CD4-positive, alpha-beta T cell treated with Interleukin-6 at 100 ng/mL for 8 hours (primary cell): ENCODE measurements at places on chromosomes 2 and 18.

DNA sequence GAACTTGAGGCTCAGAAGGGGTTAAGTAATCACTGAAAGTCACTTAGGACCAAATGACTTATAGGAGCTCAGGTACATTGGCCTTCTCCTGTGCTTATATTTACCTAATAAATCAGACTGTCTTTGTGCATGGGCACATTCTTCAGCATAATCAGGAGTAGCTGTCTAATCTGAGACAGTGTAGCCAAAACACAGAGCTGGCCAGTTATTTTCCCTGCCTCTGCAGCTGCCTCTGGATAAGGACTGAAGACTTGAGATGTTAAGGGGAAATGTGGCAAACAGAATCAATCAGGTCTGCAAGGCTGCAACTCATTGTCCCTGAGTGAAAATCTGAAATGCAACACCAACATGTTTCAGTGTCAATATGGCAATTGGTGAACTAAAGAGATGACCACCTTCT lies 1.5 kb downstream of the FSHR start:
- no peak for DNase-seq

DNA sequence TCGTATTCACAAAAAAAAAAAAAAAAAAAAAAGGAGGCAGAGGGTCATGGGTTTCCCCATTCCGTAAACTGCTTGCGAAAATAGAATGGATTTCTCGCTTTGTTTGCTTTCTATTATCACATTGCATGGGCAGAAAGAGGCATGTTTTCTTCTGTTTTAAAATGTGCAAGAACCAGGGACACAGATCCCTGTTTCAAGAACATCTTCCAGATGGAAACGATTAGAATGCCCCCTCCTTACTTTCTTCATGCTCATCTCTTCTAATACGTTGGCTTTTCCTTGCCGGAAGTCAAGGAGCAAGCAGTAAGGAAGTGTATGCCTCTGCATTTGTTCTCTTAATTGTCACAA lies 51.0 kb upstream of the ZNF516 start:
- no peak for DNase-seq

DNA sequence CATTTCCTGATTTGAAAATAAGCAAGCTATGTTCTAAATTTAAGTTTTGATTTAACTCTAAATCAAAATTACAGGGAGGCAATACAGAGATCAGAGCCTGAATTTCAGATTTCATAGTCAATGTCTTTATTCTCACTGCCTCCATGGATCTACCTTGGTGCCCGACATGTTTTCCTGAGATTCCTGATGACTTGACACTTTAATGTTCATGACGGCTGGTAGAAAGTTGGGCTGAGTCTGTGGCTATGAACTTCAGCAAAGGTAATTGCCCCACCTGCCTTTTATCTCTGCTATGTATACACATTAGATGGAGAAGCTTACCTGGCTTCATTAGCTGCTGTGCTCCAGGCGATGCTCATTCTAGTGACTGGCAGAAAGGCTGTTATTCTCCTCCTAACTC lies 1390.5 kb upstream of the CELF4 start:
- DNase-seq: no peak

DNA sequence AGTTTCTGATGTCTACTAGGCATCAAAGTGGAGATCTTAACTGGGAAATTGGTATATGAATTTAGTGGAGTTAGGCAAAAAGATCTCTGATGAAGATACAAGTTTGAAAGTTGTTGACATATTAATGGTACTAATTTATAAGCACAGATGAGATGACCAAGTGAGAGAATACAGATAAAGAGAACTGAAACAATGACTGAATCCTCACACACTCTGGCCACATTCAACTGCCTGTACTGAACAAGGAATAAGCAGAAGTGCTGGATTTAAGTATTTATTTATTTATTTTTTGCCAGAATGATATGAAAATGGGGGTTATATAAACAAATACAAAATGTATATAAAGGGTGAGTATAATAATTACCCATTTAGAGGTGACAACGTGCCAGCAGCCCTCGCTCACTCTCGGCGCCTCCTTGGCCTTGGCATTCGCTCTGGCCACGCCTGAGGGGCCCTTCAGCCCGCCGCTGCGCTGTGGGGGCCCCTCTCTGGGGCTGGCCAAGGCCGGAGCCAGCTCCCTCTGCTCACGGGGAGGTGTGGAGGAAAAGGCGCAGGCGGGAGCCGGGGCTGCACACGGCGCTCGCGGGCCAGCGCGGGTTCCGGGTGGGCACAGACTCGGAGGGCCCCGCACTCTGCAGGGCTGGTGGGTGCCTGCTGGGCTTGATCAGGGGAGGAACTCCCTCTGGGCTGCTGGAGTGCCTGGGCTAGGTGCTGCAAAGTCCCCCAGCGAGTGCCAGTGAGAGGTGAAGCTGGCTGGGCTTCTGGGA lies 1363.9 kb upstream of the CRIM1 start:
- DNase-seq: no peak

DNA sequence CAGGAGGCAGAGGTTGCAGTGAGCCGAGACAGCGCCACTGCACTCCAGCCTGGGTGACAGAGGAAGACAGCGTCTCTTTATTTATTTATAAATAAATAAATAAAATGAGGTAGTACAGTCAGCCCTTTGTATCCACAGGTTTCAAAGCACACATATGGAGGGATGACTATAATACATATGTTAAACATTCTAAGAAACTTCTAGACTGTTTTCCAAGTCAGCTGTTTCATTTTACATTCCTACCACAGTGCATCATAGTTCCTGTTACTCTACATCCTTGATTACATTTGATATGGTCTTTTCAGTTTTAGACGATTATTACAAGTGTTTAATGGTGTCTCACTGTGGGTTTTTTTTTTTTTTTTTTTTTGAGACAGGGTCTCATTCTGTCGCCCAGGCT lies 157.6 kb downstream of the ATAD2B start:
- DNase-seq: no peak

- DNase-seq: peak; percentile 11
Observed at GRCh38 chr2:106065268-106065982, 128.7 kb downstream of the UXS1 start.

- DNase-seq: no peak
Observed at GRCh38 chr2:110977403-110977802, 143.3 kb upstream of the BCL2L11 start.

GRCh38 chr2:42882756-42883155 lies 90.4 kb upstream of the HAAO start:
- no peak for DNase-seq

- DNase-seq: no peak
Observed at GRCh38 chr2:29162204-29162928, 47.2 kb downstream of the CLIP4 start.

- no peak for DNase-seq
Observed at GRCh38 chr2:2777876-2778275, 446.8 kb upstream of the MYT1L start.

DNA sequence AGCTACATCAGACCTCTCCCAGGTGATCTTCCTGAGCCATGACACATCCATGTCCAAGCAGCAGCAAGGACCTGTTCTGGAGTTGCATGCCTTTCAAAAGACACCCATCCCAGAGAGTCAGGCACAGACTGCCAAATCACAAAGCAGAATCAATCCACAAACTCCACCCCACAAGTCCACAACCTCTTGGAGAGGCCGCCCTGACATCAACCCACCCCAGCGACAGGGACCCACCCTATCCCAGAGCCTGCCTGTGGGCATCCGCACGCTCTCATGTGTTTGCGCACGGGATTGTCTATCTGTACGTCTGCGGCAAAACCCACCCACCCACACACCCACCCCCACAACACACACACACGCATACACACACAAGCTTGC lies 11.9 kb downstream of the SMAD7 start:
- no peak for DNase-seq

DNA sequence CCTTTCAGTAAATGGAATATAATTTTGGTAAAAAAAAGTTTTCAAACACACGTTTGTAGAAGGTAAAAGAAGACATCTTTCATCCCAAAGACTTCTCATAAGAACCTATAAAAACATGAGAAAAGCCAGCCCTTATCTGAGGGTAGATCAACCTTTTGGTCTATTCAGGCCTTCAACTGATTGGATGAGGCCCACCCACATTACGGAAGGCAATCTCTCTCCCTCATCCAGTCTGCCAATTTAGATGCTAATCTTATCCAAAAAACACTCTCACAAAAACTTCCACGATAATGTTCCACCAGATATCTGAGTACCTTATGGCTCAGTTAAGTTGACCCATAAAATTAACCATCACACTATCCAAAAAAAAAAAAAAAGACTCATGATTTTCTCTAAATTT lies 2.2 kb upstream of the CDH20 start:
- DNase-seq: no peak

DNA sequence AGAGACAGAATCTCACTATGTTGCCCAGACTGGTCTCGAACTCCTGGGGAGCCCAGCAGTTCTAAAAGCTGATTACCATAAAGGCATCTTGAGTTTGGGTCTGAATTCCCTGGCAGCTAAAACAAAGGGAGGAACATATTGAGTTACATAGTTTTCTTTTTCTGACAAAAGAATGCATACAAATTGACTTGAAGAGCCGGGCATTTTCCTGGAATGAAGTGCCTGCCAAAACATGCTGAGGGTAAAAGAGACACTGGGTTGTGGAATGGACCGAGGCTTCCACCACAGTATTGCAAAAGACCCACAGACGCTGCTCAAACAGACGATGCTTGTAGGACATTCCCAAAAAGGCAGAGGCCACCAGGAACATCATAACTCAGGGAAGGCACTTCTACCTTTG lies 35.1 kb upstream of the ROCK2 start:
- DNase-seq: no peak

DNA sequence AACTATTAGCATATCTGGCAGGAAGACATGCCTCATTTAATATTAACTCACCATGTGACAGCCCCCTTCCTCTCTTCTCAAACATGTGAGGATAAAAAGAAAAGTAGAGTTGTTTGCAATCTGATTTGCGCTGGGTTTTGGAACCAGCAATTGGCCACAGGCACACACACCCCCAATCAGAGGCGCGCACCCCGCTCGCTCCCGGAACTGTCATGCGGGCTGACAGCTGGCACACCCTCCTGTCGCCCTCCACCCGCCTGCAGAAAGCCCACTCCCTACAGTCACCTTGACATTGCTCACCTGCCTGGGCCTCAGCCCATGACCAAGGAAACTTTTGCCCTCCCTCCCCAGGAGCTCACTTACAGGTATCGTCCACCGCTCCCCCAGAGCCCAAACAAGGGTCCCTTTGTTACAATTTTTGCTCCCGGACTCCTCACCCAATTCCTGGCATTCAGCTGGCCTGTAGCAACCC lies 1.1 kb downstream of the COBLL1 start:
- no peak for DNase-seq

GRCh38 chr2:56202381-56203121 lies 18.8 kb downstream of the CCDC85A start:
- no peak for DNase-seq

DNA sequence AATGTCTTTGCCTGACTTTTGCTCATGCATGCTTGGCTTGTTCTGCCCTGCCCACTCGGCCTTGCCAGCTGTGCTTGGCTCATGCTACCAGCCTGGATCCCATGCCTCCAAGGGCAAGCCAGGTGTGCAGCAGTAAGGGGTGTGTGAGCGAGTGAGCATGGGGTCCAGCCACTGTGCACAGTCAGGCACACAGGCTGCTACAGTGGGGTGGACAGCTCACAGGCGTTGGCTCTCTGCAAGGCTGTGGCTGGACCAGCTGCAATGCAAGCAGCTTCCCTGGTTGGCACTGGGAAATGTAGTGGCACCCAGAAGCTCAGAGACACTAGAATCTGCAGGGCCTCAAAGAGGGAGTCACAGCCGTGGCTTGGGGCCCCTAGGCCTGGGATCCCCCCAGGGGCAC lies 529.7 kb downstream of the DSC3 start:
- no peak for DNase-seq

DNA sequence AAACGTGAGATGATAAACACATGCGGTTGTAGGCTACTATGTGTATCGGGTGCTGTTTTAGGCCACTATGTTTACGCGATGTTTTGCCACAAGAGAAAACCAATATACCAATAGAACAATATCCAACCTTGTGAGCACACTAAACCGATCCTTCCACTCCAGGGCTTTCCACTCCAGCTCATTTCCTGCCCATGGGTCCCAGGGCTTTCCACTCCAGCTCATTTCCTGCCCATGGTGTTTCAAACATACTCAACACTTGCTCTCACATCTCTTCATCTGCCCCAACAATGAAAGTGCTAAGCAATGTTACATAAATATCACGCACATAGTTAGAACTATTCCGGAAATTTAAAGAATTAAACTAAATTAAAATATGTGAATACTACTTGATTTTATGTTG lies 80.0 kb downstream of the EPB41L3 start:
- DNase-seq: no peak

DNA sequence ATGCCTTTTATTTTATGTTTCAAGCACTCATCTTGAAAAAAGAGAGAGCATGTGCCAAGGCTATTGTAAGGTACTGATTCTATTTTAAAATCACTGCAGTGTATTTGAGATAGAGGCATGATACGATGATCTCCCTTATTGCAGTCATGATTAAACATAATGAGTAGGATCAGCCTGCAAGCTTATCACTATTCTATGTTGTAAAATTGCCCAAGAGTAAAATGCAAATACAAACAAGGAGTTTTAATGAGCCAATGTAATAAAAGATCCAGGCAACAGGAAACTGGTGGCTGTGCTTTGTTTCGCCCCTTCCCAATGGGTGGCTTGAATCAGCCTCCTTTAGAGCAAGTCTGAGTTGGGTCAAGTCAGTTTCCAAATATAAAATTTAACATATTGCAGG lies 116.4 kb upstream of the RBMS1 start:
- DNase-seq: no peak

- no peak for DNase-seq
Observed at GRCh38 chr2:129726216-129726615, 253.2 kb upstream of the RAB6C start.

DNA sequence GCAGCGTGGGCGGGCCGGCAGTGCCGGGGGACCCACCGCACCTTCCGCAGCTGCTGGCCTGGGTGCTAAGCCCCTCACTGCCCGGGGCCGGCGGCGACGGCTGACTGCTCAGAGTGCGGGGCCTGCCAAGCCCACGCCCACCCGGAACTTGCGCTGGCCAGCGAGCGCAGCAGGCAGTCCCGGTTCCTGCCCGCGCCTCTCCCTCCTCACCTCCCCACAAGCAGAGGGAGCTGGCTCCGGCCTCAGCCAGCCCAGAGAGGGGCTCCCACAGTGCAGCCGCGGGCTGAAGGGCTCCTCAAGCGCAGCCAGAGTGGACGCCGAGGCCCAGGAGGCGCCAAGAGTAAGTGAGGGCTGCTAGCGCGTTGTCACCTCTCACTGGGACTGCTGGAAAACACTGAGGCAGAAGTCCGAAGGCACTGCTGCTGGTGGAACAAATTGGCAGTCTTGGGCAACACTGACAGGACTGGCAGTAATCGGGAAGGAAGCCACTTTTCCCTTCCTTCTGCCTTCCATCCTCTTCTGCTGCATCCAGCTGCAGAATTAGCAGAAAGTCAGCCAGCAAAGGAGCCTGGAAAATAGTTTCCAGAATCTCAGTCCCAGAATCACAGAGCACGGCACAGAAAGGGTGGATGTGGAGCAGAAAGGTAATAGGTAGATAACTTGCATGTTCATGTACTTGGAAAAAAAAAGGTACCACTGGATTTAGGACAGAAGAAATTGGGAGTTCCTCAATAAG lies 179.4 kb upstream of the FN1 start:
- no peak for DNase-seq

- DNase-seq: no peak
Observed at GRCh38 chr18:36496022-36496421, 198.5 kb downstream of the FHOD3 start.

- DNase-seq: no peak
Observed at GRCh38 chr2:162732946-162733698, 105.4 kb downstream of the KCNH7 start.
